ENCODE measurements at places on chromosomes 3 and 15. TPM values are rescaled to one million over a fixed set of nuclear protein-coding genes. Genes with fewer than 3 reads are reported as not detected.

GRCh38 chr3:149579838-149580542 is 77.8 kb downstream of the WWTR1 start:
- H3K4me1 ChIP-seq: peaks cover 46% of the 10 kb centered on the region
- H3K4me3 ChIP-seq: no peak overlapping the region
- no peak overlapping the region for H3K27ac ChIP-seq
- H3K36me3 ChIP-seq: no peaks in the 10 kb centered on the region
- no peak for DNase-seq
- no peaks in the 10 kb centered on the region for H3K27me3 ChIP-seq

DNA sequence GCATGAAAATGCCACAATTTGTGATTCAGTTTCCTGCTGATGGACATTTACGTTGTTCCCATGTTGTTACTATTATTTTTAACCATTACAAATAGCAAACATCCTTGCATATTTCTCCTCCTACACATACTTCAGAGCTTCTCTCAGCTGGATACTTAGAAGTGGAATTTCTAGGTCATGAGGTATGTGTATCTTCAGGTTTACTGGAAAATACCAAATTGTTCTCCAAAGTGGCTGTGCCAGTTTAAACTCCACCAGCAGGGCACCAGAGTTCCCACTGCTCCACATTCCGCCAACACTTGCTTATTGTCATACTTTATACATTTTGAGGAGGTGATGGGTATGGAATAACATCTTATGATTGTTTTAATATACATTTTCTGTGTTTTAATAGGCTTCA is 45.7 kb downstream of the PRR23E start:
- no peak overlapping the region for H3K4me3 ChIP-seq
- DNase-seq: no peak
- H3K27me3 ChIP-seq: no peaks in the 10 kb centered on the region
- H3K27ac ChIP-seq: no peak overlapping the region

DNA sequence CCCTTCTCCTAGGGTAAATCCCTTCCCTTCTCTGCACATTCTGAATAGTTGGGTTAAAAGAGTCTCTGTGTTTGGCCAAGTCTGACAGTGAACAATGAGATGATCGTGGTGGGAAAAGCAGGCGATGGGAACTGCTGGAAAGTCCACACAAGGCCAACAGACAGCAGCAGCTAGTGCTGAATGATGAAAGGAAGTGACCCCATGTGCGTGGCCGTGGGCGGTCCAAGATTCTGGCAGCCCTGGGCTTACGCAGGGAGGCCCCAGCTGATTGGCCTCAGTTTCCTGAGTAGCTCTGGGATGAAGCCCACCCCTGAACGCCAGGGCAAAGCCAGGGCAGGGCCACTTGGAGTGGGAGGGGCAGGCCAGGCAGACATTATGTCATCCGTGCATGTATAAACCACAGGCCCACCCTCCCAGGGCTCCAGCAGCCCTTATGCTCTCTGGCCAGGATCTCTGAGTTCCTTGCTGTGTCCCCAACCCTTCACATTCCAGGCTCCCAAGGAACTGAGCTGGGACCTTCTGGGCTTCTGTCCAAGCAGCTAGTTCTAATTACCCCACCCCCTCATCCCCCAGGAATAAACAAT is 57.8 kb downstream of the CDC25A start:
- DNase-seq: no peak
- no peak overlapping the region for H3K4me3 ChIP-seq
- H3K36me3 ChIP-seq: no peaks in the 10 kb centered on the region
- H3K27me3 ChIP-seq: no peaks in the 10 kb centered on the region

DNA sequence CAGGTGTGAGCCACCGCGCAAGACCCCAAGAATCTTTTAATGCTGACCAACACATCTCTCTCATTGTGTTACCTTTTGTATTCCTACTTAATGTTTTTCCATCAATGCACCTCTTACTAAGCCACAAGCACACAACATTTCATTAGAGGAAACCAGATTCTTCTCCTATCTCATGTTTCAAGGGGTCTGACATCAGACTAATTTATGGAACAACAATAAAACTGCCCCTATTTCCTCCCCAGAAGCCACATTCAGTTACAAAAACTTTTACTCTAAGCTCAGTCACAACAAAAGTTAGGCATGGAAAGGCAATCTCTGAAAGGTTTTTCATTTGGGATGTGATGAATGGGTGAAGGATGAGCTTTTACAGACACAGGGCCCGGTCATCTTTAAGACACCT is 251.8 kb downstream of the MAGI1 start:
- H3K4me3 ChIP-seq: no peak overlapping the region
- H3K36me3 ChIP-seq: no peaks in the 10 kb centered on the region
- H3K27me3 ChIP-seq: no peaks in the 10 kb centered on the region
- H3K4me1 ChIP-seq: no peaks in the 10 kb centered on the region
- no peak for DNase-seq

DNA sequence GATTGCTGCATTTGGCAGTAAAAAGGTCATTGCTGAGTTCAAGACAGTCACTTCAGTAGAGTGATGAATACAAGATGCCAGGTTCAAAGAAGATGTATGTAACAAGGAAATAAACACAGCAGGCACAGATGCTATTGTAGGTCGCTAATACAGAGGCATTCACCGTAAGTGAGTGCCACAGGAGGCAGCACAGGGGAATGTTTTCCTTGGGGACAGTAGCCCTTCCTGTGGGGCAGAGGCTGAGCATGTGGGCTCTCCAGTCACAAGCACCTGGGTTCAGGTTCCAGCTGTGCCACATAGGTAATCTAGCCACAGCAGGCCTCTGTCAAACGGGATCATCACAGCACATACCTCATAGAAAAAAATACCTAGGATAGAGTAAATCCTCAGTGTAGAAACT is 86.3 kb downstream of the RSL24D1 start:
- no peaks in the 10 kb centered on the region for H3K27me3 ChIP-seq
- DNase-seq: peak; percentile 3
- no peak overlapping the region for H3K4me3 ChIP-seq
- H3K4me1 ChIP-seq: no peaks in the 10 kb centered on the region
- H3K36me3 ChIP-seq: no peaks in the 10 kb centered on the region
- H3K27ac ChIP-seq: no peak overlapping the region

DNA sequence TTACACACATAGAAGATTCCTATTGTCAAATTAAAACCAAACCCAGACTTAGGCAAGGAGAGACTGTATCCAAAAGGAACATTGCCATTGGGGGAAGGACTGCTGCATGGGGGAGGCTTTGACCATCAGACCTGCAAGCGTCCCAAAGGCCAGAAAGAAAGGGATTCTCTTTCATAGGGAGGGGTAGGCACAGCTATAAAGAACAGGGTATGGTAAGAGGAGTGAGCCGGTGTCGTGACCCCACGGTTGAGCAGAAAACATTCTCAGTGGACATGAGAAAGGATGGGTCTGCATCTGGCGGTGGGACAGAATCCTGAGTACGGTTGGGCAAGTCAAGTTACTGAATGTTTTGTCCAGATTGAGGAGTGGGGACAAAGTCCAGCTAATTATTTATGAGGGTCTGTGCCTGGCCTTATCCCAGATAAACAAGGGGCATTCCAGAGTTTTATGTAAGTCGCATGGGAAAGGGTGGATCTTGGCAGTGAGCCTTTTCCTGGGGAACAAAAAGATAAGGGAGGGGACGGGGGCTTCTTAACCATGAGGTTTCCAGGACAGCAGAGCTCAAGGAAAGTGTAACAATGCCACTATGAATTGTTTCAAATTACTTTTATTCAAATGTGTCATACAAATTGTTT is 357.8 kb downstream of the OCA2 start:
- no peak overlapping the region for H3K27ac ChIP-seq
- H3K4me1 ChIP-seq: no peaks in the 10 kb centered on the region
- H3K4me3 ChIP-seq: no peak overlapping the region
- DNase-seq: no peak
- no peaks in the 10 kb centered on the region for H3K27me3 ChIP-seq

DNA sequence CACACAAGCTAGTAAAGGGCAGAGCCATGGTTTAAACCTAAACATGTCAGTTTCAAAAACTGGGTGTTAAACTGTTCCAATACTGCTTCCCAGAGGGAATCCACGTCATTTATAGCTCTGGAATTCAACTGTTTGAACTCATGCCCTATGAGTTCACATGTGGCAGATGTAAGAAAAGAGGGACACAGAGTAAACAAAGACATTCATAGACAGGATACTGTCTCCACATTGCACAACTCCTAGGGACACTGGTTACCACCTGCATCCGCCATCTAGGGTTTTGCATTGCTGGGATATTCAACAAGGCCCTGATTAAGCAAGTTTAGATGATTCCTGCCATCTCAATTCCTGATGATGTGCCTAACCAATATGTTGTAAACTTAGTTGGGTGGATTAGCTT is 134.1 kb upstream of the COL8A1 start:
- H3K36me3 ChIP-seq: no peaks in the 10 kb centered on the region
- H3K4me1 ChIP-seq: no peaks in the 10 kb centered on the region
- no peak for DNase-seq

DNA sequence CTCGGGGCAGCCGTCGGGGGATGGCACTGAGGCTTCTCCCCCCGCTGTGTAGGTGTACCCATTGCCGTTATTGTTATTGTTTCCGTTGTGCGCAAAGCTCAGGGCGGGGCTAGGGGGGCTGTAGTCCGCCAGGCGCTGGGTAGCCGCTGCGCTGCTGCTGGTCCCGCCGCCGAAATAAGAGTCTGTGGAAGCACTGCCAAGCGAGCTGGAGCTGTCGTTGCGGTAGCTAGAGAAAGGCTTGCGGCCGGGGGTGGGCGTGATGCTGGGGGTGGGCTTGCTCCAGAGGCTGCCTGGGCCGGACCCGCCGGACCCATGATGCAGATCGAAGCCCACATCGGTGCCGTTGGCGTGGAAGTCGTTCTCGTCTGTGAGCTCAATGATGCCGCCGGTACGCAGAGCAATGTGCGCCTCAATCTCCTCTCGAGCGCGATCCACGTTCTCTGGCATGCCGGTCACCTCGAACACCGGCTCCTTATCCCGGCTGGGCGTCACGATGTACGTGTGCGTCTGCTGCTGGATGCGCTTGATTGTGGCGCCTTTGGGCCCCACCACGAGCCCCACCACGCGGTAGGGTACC is 1.9 kb downstream of the MEX3B start:
- peak overlapping the region; percentile 96 for H3K4me3 ChIP-seq
- 0 out of 2 replicates have a peak, but pooled peaks cover 7% of the 10 kb centered on the region for H3K36me3 ChIP-seq
- H3K27me3 ChIP-seq: peaks cover 31% of the 10 kb centered on the region
- no peak overlapping the region for H3K27ac ChIP-seq

GRCh38 chr3:47005212-47006144 is 26.0 kb downstream of the NBEAL2 start:
- H3K4me1 ChIP-seq: no peaks in the 10 kb centered on the region
- no peaks in the 10 kb centered on the region for H3K27me3 ChIP-seq

DNA sequence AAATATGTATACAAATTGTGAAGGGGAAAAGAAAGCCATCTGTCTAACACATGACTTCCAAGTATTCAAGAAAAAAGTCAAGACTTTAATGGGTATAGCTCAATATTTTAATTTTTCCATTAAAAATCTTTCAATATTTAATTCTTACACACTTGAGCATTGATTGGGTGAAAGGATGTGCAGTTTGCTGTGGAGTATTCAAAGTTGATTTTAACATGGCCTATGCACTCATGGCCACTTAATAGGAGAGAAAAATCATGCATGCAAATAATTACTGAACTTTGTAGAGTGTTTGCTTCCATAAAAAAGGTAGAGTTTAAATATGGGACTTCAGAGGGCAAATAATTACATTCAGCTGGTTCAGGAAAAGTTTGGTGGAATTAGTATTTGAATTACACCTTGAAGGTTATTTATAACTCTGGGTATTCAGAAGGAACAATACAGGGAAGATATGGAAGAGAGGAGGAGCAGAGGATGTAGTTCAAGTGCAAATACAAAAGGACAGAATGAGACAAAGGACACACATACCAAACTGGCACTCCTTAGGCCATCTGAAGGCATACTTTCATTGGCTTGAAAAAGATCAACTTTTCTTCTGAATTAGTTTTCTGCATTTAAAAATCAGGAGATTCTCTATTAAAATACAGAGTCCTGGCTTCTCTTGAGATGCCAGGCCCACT is 90.1 kb downstream of the OTOL1 start:
- H3K27me3 ChIP-seq: no peaks in the 10 kb centered on the region
- H3K4me1 ChIP-seq: no peaks in the 10 kb centered on the region
- no peak for DNase-seq

DNA sequence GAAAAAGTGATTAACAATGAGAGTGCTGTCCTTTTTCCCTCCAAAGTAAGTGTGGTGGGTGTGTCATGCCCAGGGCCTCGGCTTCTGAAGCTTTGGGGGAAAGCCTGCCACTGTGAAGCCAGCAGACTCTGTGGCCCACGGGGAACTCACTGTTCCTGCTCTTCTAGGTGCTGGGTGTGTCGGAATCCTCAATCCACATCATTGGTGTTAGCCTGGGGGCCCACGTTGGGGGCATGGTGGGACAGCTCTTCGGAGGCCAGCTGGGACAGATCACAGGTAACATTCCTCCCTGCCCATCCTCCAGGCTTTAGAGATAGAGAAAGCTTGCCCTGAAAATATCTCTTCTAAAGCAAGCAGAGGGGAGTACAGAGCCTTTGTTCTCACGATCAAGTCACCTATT is 11.6 kb downstream of the PLA1A start:
- H3K27me3 ChIP-seq: no peaks in the 10 kb centered on the region
- no peaks in the 10 kb centered on the region for H3K4me1 ChIP-seq
- H3K4me3 ChIP-seq: no peak overlapping the region
- no peak overlapping the region for H3K27ac ChIP-seq
- H3K36me3 ChIP-seq: no peaks in the 10 kb centered on the region
- DNase-seq: no peak

- DNase-seq: no peak
- no peaks in the 10 kb centered on the region for H3K36me3 ChIP-seq
- H3K27ac ChIP-seq: no peak overlapping the region
- no peaks in the 10 kb centered on the region for H3K27me3 ChIP-seq
- no peak overlapping the region for H3K4me3 ChIP-seq
Measured at GRCh38 chr3:150158943-150159625, 188.4 kb upstream of the PFN2 start.

DNA sequence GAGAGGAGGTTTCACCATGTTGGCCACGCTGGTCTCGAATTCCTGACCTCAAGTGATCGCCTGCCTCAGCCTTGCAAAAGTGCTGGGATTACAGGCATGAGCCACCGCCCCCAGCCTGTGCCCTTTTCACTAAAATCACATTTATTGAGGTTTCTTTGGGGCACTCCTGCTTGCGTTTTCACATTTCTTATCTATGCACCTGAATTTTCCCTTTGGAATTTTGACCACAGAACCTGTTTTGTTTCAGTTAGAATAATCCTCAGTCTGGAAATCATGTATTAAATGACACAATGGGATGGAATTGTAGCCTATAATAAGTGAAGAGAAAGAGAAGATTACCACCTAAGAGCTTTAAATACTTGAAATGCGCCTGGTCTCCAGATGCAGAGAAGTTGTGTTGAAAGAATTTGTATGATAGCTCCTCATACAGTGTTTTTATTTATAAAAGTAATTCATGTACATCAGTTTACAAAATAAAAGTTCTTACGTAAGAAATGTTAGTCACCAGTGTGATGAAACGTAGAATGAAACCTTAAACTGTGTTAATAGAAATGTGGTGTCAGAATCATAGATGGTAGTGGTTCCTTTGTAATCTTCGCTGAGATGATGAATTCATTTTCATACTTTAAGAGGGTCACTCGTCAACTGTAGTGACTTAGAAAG is 107.0 kb downstream of the TCF12 start:
- peaks cover 8% of the 10 kb centered on the region for H3K36me3 ChIP-seq
- H3K27me3 ChIP-seq: no peaks in the 10 kb centered on the region
- no peak overlapping the region for H3K4me3 ChIP-seq
- H3K4me1 ChIP-seq: 0 out of 2 replicates have a peak, but pooled peaks cover 6% of the 10 kb centered on the region

GPR149 gene
- not detected for total RNA-seq

GRK7 gene
- total RNA-seq: not detected

PIERCE2 gene
- 3.8 TPM for total RNA-seq

SLC38A3 gene
- 3.0 TPM for total RNA-seq

GOLGA6B gene
- not detected for total RNA-seq

All from GM23338 (cell line).